ENCODE measurements at places on chromosomes 4 and X.

- DNase-seq: no peak
Measured at GRCh38 chrX:44770121-44770520, 73.7 kb upstream of the DUSP21 start.

- DNase-seq: no peak
Measured at GRCh38 chr4:168152837-168153500, 60.6 kb downstream of the ANXA10 start.

DNA sequence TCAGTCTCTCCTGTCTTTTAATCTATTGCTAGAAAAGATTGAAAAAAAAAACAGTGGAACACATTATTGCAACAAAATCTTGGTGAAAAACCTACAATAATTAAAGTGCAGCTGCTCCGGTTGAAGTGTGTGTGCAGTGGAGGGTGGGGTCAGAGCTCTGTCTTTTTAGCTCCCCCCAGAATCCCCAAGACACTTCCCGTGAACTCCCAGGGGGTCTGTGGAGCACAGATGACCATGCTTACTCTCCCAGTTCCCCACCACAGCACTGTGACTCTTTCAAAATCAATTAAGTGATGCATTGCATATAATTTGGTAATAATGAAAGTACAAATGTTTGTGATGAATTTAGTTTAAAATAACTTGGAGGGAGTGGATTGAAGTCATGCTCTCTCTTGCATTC is 15.7 kb upstream of the SLC10A4 start:
- no peak for DNase-seq

DNA sequence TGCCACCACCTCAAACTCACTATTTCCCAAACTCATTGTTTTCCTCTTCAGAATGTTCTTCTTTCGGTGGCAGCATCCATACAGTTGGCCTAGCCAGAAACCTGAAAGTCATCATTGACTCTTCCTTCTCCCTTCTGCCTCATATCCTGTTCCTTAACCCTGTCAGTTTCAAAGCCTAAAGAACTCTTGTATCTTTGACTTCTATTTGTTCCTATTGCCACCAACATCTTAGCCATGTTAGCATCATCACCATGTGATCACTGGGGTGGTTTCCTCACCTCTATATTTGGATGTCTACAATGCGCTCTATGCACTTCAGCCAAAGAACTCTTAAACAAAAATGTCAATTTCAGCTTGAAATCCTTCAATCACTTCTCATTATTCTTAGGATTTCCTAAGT is 29.0 kb downstream of the DDX60L start:
- no peak for DNase-seq

GRCh38 chr4:168614281-168615057 is 117.6 kb downstream of the PALLD start:
- no peak for DNase-seq

- DNase-seq: no peak
Measured at GRCh38 chr4:186029571-186030398, 39.2 kb upstream of the TLR3 start.
